ENCODE measurements at places on chromosomes 5 and 9.
A peak's percentile ranks its signal among the peaks of the same experiment; 100 is the strongest.

- no peak for DNase-seq
These were observed 98.7 kb downstream of the RAPGEF6 start for GRCh38 chr5:131536211-131536826.

GRCh38 chr9:123484130-123484529, 128.1 kb downstream of the CRB2 start:
- no peak for DNase-seq

DNA sequence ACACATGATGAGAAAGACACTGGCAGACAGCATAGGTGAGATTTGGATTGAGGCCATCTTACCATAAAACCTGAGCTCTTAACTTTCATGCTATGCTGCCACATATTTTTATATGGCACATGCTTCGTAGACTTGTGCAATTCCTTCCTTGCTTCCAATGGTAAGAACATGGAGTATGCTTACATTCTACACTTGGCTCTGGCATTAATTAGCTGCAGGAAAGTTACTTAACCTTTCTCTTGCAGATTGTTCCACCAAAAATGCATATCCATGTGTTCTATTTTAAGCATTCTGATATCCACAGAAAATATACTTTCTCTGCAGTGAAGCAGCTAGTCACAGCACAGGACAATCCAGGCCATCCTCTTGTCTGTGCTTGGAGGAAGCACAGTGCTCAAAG, 119.4 kb downstream of the MPDZ start:
- no peak for DNase-seq

- DNase-seq = no peak
These were observed 132.1 kb downstream of the CDH18 start for GRCh38 chr5:19855931-19856330.

DNA sequence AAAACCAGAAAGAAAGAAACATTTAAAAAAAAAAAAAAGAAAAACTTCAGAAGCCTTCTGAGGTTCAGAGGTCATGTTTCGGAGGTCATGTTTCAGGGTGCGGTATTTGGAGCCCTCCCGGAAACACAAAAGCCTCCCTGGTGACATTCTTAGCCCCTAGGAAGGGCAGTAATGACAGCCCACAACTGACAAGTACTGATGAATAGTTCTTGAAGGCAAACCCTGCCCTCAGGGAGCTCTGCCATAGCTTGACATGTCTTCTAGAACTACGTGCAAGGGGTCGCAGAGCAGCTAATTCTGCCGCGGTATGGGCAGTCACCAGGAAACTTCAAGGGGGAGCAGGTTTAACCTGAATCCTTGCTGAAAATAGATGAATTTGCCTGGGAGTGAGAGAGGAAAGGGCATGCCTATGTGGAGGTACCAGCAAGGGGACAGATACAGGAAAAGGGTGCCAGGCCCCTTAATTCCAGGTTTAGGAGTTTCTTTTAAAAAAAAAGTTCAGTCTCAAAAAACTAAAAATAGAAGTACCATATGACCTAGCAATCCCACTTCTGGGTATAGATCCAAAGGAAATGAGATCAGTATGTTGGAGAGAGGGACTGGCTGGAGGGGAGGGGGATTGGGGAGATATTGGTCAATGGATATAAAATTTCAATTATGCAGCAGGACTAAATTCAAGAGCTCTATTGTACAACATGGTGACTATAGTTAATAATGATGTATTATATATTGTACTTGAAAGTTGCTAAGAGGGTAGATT, 98.4 kb downstream of the C9orf152 start:
- no peak for DNase-seq

- DNase-seq = no peak
These were observed 20.0 kb downstream of the GBGT1 start for GRCh38 chr9:133143639-133144141.

DNA sequence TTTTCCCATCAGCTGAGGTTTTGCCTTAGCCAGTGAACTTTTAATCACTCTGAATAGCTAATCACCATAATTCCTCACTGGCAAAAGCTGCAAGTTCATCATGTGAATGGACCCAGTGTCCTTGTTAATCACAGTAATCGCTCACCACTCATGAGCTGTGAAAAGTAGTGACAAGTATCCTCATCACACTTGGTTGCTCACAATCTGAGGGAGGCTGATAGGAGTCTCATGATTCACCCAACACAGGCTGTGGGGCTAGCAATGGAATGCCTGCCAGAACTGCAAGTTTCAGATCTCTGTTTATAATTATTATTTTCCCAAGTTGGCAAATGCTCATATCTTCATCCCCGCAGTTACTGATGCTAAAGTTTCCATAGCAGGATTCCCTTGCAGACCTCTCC, 467.2 kb downstream of the KIF4B start:
- DNase-seq = no peak

DNA sequence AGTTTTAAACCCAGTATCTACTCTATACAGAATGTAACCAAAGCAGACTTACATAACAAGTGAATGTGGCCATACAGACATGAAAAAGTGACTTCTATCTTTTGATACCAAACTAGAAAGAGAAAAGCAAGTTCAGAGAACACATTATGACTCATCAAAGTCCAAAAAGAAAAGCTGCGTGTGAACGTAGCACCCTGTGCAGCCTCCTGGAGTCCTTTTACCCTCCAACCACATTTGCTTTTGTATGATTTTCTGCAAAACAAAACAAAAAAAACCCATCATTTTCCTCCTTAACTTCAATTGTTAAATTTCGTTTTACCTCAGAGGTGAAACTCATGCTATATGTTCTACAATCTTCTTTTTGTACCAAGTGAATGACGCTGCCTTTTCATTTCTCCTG, 2.8 kb upstream of the SMARCA2 start:
- DNase-seq = peak; percentile 49

GRCh38 chr9:100595391-100596199, 17.7 kb downstream of the CAVIN4 start:
- no peak for DNase-seq
